Aorta (tissue), 5 donors: ENCODE measurements at places on chromosomes 13 and 19. TPM values are rescaled to one million over a fixed set of nuclear protein-coding genes. Genes with fewer than 3 reads are reported as not detected.

DNA sequence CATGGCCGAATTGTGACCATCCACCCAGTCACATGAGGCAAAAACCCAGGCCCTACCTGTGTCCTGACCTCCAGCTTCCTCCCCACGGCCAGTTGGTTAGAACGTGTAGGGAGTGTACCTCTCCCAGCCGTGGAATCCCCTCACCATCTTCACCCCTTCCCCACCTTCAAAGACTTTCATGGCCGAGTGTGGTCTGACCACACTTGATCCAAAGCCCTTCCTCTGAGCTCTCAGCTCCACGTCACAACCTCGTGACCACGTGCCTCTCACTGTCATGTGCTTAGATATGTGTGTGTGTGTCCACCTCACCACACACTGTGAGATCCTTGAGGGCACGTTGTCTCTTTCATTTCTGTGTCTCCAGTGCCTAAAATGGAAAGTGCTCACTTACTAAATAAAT lies 48.6 kb upstream of the UBE2L5 start:
- H3K27me3 ChIP-seq: no peaks in the 10 kb centered on the region
- no peak overlapping the region for H3K27ac ChIP-seq
- no peak overlapping the region for H3K4me3 ChIP-seq

GRCh38 chr13:33319859-33320258 lies 34.3 kb upstream of the STARD13 start:
- H3K36me3 ChIP-seq: no peaks in the 10 kb centered on the region
- no peak for DNase-seq
- no peaks in the 10 kb centered on the region for H3K27me3 ChIP-seq
- peaks cover 7% of the 10 kb centered on the region for H3K4me1 ChIP-seq
- no peak overlapping the region for H3K27ac ChIP-seq
- H3K4me3 ChIP-seq: no peak overlapping the region

- H3K27ac ChIP-seq: no peak overlapping the region
- H3K4me3 ChIP-seq: no peak overlapping the region
- H3K36me3 ChIP-seq: no peaks in the 10 kb centered on the region
- no peaks in the 10 kb centered on the region for H3K4me1 ChIP-seq
Observed at GRCh38 chr19:439167-439900, 21.5 kb downstream of the SHC2 start.

DNA sequence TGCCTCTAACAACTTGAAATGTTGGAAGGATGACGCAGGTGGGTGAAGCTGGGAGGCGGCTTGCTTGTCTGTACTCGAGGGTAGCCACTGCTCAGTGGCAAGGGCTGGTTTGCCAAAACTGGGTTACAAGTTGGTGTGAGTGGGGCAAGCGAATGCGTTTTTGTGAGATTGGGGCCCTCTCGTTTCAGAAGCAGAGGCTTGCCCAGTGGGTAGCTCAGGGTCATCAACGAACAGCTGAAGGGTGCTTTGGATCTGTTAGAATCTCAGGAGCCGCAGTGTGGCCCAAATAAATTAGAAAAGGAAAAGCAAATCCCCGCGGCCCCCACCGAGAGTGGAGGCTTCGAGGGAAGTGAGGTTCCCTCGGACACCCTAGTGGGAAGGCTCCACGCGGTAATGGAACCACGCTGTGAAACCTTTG lies 7.3 kb downstream of the ATP4B start:
- H3K36me3 ChIP-seq: no peaks in the 10 kb centered on the region
- no peaks in the 10 kb centered on the region for H3K27me3 ChIP-seq

Gene DDX39A
- 98.7 TPM for polyA plus RNA-seq
